ENCODE measurements at places on chromosomes 7 and 10.

DNA sequence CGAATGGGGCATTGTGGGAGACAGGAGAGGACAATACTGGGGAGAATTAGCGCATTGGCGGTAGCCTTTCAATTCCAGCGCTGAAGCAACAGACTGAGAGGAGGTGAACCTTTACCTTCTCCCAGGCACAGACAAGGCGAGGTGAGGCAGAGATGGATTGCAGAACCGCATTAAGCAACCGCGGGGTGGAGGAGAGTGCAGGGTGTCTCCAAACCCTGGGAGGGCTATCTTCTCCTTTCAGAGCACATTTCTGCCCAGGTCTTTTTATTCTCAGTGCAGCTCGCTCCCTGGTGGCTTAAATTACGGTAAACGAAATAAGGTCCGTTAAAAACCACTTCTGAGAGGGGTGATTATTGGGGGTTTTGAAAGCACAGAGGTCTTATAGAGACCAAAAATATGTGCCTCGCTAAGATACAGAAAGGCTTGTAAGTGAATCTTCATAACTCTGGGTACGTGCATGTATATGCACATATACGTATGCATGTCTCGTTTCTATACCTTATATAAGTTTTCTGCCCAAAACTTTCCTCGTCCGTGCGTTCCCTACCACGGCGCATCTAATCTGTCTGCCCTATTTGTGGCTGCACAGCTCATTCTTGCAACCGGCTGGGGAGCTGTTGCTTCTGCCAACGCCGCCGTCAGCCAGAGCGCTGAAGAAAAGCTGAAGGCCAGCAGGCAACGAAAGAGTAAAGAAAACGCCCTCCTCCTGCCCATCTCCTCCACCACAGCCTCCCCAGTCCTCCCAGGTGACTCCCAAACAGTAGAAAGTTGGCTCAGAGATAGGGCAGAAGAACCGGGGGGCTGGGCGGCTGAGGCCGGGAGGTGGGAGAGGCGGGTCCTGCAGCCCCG, 895 bp upstream of the ZNF804B start:
- no peak for DNase-seq

- no peak for DNase-seq
Observed at GRCh38 chr10:104045151-104046089, 40.3 kb downstream of the COL17A1 start.

DNA sequence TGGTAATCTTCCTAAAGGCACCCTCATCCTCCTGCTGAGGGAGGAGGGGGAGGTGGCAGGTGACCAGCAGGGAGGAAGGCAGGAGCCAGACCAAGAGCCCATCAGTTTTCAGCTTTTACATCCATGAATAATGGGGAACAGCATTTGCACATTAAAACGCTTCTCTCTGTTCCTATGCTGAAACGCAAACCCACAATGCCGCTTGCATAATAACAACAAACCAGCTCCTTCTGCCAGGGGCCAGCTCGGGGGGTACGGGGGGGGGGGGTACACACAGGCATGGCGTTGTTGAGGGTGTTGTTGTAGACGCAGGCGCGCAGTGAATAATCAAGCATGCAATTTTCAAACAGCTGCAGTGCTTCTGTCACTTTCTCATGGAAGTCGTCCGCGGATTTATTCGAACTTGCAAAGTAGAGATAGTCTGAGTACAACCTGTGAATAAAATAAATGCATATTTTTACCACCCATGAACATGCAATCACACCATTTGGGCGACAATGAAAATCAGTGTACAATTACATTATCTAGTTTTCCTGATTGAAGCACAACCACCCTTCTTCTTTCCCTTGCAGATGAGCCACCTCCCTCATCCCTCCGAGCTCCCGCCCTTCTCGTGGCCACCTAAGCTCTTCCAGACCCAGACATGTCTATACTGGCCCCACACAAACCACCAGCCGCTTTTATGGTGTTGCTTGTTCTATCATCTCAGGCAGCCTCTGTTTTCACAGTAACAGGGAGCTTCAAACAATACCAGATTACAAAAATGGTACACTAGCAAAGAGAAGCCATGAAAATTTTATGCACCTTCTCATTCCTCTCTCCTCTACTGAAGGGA, 72.2 kb downstream of the CHST15 start:
- DNase-seq = no peak

- DNase-seq = no peak
Observed at GRCh38 chr7:33950047-33950714, 44.8 kb downstream of the BMPER start.

GRCh38 chr10:81704596-81704995, 170.4 kb upstream of the NRG3 start:
- DNase-seq = no peak

GRCh38 chr10:66843396-66843795, 82.4 kb upstream of the LRRTM3 start:
- no peak for DNase-seq

DNA sequence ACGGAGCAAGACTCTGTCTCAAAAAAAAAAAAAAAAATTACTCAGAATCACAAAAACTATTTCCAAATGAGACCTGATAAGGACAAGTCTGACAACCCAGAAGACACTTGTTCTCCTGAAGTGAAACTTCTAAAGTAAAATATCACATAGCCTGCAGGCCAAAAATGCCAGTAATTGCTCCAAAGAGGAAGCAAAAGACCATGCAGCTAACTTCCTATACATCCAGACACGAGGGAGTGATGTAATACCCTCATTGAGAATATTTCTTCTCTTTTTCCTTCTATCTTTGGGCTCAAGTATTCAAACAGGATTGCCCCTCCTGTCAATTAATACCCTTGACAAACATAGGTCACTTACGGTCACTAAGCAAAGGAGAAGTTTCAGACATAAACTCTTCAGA, 31.2 kb downstream of the ARMH3 start:
- no peak for DNase-seq

DNA sequence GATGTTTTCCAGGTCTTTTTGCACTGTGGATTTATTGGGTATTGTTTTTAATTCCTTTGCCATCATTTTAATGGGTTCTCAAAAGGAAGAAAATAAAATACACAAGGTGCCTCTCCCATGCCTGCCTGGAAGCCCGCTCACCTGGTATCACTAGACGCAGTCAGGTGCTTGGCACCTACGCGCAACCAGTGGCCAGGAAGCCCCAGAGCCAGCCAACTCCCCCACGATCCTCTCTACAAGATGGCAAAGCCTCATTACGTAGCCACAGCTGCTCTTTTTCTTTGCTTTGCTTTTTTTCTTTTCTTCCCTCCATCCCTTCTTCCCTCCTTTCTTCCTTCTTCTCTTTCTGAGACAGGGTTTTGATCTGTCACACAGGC, 34.3 kb downstream of the BAIAP2L1 start:
- DNase-seq = no peak

DNA sequence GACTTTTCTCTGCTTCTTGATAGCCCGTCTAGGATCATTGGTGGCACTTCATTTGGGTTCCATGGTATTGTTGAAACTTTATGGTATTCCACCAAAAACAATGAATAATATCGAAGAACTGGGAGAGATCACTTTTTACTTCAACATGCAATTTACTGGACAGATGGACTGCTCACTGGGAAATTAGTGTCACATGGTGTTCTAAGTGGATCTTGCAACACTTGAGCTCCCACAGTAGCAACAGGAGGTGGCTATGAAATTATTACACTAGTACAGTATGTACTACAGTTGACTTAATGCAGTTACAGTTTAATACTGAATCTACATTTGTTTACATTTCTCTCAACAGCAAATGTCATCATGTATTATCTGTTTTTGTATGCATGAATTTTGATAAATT, 997.3 kb downstream of the REEP3 start:
- DNase-seq = no peak

All from T-helper 1 cell (primary cell).